ENCODE measurements at places on chromosomes 4 and X.

- DNase-seq = no peak
These were observed 59.3 kb downstream of the ELOVL6 start for GRCh38 chr4:110139111-110139510.

DNA sequence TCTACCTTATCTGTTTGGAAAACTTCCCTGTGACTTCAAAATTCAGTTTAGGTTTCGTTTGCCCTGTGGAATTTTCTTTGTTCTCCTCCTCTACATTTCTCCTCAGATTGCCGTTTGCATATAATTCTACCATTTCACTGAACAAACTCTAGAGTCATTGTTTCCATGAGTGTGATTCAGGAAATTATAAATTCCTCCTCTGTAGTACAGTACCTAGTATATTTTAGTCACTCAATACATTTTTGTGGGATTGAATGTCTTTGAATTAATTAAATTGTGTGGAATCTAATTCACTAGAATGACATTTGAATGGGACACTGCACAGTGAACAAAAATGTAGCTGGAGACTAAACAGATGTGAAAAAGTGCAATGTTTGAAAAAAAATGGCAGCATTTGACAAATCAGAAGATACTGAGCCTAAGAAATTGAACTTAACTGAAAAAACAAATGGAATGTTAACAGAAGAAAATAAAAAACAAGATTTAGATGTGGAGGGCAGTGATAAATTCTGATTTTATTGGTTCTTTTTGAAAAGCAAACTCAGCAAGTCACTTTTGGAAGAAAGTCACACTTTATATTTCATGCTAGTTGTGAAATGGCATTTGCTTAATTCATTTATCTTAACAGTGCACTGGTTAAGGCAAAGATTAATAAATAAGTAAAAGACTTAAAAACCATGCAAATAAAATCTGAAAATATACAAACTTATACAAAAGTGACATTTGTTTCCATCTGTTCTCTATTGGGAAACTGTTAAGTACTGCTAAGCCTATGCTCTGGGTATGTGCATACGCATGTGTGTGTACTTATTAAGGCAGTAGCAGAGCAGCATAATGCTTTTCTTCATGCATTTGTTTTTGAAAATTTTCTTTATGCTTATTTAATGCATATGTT is 512.3 kb downstream of the FAT4 start:
- DNase-seq = no peak

DNA sequence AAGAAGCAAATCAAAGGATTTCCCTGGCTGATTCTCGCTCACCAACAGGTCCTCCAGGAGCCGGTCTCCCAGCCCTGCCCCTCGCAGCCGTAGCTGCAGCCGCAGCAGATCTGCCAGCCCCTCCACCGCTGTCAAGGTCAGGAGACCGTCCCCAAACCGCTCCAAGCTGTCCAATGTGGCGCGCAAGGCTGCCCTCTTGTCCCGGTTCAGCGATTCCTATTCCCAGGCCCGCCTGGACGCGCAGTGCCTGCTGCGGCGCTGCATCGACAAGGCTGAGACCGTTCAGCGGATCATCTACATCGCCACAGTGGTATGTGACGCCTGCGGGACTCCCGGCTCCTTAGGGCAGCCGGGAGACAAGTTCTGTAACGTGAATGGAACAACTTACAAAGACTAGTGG is 25.6 kb downstream of the SPATA18 start:
- no peak for DNase-seq

DNA sequence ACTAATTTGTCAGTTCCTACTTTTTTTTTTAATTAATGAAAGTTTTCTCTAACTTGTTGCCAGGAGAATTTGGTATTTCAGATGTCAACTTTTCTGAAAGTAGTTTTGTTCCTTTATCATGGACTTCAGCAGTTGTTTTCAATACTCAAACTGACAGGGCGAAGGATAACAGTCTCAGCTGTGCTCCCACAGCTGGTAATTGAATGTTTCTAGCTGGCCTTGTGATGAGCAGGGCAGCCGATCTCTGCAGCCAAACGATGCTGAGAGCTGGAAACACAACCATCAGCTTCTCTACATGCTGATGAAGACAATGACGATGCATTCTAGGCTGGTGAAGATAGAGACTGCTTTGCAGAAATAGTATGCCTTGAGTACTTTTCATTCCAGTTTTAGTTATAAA is 130.0 kb upstream of the MAP9 start:
- DNase-seq = no peak

DNA sequence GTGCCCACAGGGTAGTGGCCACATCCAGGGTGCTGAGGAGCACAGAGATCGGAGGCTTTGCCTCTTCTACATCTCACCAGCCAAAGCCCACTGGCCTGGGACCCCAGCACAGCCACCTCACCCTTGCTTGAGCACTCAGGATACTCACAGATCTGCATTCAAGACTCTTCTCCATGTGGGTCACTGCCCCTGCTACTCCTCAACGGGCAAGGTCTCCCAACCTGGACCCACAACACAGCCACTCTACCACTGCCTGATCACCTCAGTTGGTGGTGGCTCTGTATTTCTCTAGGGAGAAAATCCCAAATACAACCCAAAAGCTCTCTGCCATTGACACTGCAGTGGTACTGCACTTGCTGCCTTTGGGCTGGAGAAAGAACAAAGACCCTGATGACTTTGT is 190.3 kb upstream of the KLHL4 start:
- no peak for DNase-seq

- DNase-seq = no peak
These were observed 131.3 kb downstream of the ARHGAP10 start for GRCh38 chr4:147863111-147863747.

GRCh38 chrX:10755439-10756334 is 135.3 kb upstream of the MID1 start:
- DNase-seq = no peak

GRCh38 chrX:66110112-66110511 is 53.9 kb upstream of the HEPH start:
- no peak for DNase-seq

GRCh38 chrX:24471808-24472207 is 6.7 kb downstream of the PDK3 start:
- no peak for DNase-seq

DNA sequence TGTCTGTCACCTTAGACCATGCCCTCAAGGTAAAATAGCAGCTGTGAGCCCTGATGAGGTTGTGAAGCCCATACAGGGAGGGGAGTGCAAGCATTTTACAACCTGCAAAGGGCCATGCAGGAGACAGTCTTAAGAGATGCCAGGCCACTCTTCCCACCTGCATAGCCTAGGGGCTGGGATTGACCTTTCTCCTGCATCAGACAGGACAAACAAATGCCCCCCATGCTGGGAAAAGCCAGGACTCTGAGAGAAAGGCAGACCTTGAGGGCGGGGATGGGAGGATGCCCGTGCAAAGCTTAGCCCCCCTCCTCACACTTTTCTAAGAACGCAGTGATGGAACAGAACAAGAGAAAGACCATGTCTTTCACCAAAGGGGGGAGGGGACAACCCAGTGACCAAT is 137.9 kb upstream of the MAMLD1 start:
- no peak for DNase-seq

- no peak for DNase-seq
These were observed 18.8 kb downstream of the IL3RA start for GRCh38 chrX:1355131-1356046.

DNA sequence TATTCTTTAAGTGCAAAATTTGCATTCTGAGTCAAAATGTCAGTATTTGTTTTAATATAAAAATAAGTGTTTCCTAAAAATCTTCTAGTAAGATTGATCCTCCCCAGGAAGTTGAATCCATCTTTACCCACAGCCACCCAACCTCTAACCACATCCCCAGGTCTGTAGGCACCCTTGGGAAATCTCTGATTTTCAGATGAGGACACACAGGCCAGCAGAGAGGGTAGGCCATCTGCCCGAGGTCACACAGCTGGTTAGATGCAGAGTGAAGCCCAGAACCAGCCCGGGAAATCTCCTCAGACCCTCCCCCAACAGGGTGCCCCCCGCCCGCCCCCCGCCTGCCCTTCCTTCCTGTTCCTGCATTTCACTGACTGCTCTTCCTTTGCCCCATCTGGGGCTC is 277.5 kb downstream of the FBXW7 start:
- DNase-seq = no peak

DNA sequence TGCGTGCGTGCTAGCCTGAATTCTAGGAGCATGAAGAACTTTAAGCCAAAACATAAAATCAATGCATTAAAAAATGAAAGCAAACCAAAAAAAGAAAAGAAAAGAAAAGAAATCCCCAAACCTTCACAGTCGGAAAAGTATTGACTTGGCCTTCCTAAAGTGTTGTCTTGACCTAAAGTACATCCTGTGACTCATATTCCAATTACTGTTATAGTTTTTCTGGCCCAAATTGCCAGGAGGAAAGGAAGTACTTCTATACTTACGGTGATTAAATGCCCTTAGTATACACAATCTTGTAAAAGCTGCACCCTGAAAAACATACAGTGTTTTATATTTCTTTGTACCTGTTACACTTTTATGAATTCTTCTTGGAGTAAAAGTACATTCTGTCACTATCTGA is 512.8 kb downstream of the ANKRD50 start:
- no peak for DNase-seq

GRCh38 chrX:31136144-31136611 is 64.3 kb upstream of the FTHL17 start:
- no peak for DNase-seq

DNA sequence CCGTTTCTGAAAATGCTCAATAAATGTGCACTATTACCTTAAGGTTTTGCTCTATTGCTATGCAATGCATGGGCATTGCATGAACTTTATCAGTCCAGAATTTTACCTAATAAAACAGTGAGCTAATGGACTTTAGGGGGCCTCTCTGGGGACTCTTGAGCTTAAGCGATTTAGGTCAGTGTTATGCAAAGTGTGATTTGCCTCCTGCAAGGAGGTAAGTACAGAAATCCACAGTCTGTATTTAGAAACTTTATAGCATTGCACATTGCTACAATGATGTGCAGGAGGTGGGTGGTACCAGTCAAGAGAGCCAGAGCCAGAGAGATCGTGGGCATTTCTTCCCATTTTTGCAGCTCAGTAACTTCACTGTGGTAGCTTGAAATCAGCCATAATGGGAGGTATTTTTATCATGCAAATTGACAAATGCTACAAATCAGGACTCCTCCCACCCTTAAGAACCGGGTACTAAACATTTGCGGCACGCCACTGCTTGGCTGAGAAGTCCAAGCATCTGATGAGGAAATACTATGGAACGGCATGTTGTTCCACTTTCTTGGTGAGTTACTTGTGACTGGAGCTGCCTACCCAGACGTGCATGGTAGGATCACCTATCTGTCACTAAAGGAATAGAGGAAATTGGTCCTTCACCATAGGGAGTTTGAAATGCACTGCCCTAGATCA is 174.6 kb upstream of the PGRMC2 start:
- DNase-seq = no peak

DNA sequence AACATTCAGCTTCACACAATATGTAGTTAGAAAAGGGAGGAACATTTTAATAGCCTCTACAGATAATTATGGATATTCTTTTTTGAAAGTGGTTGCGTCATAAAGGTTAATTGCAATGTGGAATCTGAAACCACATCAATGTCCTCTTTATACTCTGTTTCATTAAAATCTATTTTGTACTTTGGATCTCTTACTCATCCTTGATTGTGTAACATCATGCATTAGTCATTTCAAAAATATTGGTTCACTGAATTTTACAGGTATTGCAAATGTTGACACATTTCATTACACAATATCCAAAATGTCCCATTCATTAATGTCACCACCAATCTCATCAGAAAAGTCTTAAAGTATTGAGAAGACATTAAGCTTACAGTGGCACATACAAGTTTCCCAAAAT is 62.7 kb upstream of the USP9X start:
- DNase-seq = no peak

DNA sequence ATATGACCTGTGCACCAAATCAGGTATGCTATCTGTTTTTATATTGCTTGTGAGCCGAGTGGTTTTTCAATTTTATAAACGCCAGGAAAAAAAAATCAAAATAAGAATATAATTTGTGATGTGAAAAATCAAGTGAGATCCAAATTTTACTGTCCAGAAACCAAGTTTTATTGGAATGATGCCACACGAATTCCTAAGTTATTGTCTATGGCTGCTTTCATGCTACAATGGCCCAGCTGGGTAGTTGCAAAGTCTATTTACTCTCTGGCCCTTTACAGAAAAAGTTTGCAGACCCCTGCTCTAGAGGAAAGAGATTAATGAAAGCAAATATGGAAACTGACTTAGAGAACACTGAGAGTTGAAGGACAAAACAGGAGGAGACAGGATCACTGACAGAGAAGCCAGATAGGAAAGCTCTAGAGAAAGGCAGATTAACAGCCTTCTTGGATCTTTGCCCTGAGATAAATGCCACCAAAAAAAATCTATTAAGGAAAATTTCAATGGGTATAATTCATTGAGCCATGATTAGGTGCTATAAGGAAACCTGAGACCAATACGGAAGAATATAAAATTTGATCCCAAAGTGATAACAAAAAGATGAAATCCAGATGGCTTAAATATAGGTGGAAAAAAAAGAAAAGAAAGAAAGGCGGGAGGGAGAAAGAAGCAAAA is 29.8 kb downstream of the PRSS12 start:
- DNase-seq = no peak

DNA sequence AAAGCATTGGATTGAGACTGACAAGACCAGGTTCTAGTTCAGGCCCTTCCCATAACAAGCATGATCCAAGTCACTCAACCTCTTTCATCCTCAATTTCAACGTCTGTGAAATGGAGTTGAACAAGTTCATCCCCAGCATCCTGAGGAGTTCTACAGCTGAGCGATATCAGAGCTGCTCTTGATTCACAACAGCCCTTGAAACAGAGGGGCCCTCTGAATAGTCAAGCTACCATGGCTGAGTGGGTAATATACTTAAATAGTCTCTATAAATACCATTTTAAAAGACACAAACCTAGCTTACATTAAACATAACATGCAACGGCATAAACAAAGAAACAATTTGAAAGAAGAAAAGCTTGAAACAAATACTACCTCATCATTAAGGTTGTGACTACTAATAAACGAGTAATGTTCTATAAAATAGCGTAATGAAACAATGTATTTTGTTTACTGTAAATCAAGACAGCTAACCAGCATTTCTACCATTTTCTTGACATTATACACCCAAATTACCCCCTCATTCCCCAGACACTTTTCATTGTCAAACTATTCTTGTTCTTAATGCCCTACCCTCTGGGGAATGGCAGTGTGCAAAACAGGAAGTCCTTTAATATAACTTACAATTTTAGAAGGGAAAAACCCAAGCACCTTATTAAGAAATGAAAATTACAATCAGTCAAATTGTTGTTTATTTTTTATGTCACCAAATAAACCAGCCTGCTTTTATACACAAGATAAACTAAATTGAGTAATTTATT is 202.3 kb downstream of the PARM1 start:
- no peak for DNase-seq
